ENCODE measurements at places on chromosomes 4 and X. TPM values are rescaled to one million over a fixed set of nuclear protein-coding genes. Genes with fewer than 3 reads are reported as not detected.

- no peak for ATAC-seq
Observed at GRCh38 chr4:119744580-119744979, 116.0 kb upstream of the PDE5A start.

GRCh38 chrX:150759568-150760416 lies 66.6 kb downstream of the MTMR1 start:
- ATAC-seq = no peak

DNA sequence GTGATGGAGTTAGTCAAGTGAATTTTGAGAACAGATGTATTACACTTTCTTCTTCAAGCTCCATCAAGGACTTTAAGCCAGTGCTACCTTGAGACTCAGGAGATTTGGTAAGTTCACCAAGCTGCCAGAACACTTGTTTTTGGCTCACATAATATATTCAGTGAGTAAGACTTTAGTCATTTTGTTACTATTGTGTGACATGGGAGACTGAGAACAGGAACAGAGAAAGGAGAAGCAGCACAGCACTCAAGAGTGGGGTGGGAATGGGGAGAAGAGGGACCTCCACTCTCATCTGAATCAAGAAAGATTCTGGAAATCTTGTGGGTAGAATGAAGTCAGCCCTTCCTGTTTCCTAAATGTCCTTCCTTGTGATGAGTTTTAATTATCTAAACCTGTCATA lies 87.3 kb upstream of the TET2 start:
- no peak for ATAC-seq

GRCh38 chrX:14528629-14529289 lies 577 bp upstream of the GLRA2 start:
- peak; percentile 72 for ATAC-seq

The XAGE1B gene
- total RNA-seq = not detected

All from motor neuron (in vitro differentiated cells).